ENCODE measurements at places on chromosomes 7 and 10. TPM values are rescaled to one million over a fixed set of nuclear protein-coding genes. Genes with fewer than 3 reads are reported as not detected.
A peak's percentile ranks its signal among the peaks of the same experiment; 100 is the strongest.

DNA sequence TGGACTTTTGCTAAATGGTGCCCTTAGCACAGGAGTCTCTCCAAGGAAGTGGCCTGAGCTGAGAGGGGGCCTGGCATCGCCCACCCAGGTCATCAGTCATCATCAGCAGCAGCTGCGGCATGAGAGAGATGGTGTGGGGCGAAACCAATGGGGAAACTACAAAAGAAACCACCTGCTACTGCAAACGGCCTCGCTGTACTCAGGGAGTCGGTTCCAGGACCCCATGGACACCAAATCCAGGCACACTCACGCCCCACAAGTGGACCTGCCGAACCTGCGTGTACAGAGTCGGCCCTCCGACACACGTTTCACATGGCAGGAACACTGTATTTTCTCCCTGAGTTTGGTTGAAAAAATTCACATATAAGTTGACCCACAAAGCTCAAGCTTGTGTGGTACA, 37.8 kb downstream of the DIP2C start:
- no peak overlapping the region for H3K27ac ChIP-seq
- no peaks in the 10 kb centered on the region for H3K4me1 ChIP-seq
- no peaks in the 10 kb centered on the region for H3K27me3 ChIP-seq
- DNase-seq = no peak
- H3K36me3 ChIP-seq = no peaks in the 10 kb centered on the region
- H3K4me3 ChIP-seq = no peak overlapping the region

- H3K4me3 ChIP-seq = no peak overlapping the region
- no peak for DNase-seq
These were observed 31.3 kb upstream of the GALNT11 start for GRCh38 chr7:151993977-151994676.

CALHM1 gene
- not detected for total RNA-seq

- no peaks in the 10 kb centered on the region for H3K36me3 ChIP-seq
- no peak for DNase-seq
- peaks cover 57% of the 10 kb centered on the region for H3K27me3 ChIP-seq
- H3K4me1 ChIP-seq = peaks cover 19% of the 10 kb centered on the region
- H3K27ac ChIP-seq = no peak overlapping the region
These were observed 860 bp upstream of the WDR86 start for GRCh38 chr7:151410405-151411390.

DNA sequence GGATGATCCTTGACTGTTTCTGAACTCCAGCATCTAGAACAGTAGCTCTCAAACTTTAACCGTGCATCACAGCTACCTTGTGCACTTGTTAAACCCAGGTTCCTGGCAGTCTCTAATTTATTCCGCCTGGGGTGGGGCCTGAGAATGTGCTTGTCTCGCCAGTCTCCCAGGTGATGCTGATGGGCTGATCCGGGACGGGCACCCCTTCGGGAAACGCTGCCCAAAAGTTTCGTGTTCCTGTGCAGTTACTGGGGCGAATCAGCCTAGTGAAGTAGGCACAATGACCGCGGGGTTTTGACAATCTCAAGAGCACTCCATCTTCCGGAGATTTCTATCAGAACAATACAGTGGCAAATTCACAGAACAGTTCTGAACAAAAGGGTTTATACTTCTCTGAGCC, 29.9 kb downstream of the ADCYAP1R1 start:
- H3K27ac ChIP-seq = no peak overlapping the region
- no peak for DNase-seq
- no peaks in the 10 kb centered on the region for H3K36me3 ChIP-seq
- no peaks in the 10 kb centered on the region for H3K4me1 ChIP-seq
- H3K27me3 ChIP-seq = peaks cover 13% of the 10 kb centered on the region

GRCh38 chr7:36210291-36210922, 57.4 kb downstream of the EEPD1 start:
- H3K4me3 ChIP-seq = no peak overlapping the region
- peaks cover 15% of the 10 kb centered on the region for H3K4me1 ChIP-seq
- no peaks in the 10 kb centered on the region for H3K36me3 ChIP-seq
- H3K27me3 ChIP-seq = peaks cover 2% of the 10 kb centered on the region
- H3K27ac ChIP-seq = no peak overlapping the region
- DNase-seq = no peak

DNA sequence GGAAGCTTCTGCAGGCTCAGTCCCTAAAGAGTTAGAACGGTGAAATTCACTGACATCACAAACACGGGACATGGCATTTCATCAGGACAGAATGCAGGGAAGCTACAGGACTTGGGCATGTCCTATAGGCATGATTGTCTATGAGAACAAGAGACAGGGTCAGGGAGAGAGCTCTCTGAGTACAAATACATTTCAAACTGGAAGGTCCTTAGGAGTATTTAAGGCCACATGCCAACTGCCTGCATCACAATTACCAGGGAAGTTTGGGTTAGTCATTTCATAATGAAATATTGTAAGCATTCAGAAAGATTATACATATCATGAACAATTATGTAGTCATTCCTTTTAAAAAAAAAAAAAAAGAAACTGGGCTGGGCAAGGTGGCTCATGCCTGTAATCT, 71.3 kb downstream of the CREB3L2 start:
- DNase-seq = no peak
- H3K4me3 ChIP-seq = no peak overlapping the region
- peaks cover 36% of the 10 kb centered on the region for H3K36me3 ChIP-seq
- no peak overlapping the region for H3K27ac ChIP-seq
- H3K4me1 ChIP-seq = peaks cover 28% of the 10 kb centered on the region

GPNMB gene
- total RNA-seq = 0.95 TPM

DNA sequence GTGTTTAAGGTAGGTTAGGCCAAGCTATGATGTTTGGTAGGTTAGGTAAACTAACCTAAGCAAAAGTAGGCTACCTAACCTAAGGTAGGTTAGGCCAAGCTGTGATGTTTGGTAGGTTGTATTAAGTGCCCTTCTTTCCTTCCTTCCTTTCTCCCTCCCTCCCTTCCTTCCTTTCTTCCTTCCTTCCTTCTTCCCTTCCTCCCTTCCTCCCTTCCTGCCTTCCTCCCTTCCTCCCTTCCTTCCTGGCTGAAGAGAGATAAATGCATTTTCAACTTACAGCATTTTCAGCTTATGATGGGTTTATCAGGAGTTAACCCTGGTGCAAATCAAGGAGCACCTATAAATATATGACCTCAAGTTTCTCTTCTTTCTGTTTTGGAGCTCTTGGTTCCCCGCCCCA, 56.2 kb downstream of the SND1 start:
- H3K4me1 ChIP-seq = peaks cover 5% of the 10 kb centered on the region
- peaks cover 74% of the 10 kb centered on the region for H3K36me3 ChIP-seq
- no peak for DNase-seq
- H3K4me3 ChIP-seq = no peak overlapping the region
- no peak overlapping the region for H3K27ac ChIP-seq

FASTK gene
- total RNA-seq = 92.3 TPM

WIPF3 gene
- total RNA-seq = not detected

DNA sequence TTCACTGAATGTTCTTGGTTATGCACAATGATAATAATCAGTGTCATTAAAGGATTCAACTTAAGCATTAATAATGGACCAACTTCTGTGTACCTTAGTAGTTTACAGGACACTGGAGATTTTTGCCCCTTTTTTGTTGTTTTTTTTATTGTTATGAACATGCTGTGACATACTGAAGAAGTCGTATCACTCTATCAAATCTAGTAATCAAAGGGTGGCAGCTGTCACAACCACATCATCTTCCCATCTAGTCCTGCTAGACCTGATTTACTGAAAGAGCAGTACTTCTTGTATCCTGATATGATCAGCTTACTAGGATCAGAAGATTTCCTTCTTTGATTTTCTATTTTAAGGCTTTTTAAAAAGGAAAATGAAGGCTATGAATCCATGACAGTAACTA, 504.6 kb upstream of the CELF2 start:
- peaks cover 1% of the 10 kb centered on the region for H3K27me3 ChIP-seq
- H3K4me3 ChIP-seq = no peak overlapping the region
- no peaks in the 10 kb centered on the region for H3K4me1 ChIP-seq
- no peak overlapping the region for H3K27ac ChIP-seq
- H3K36me3 ChIP-seq = no peaks in the 10 kb centered on the region

GRCh38 chr7:118918556-118918955, 694.1 kb downstream of the ANKRD7 start:
- H3K4me1 ChIP-seq = no peaks in the 10 kb centered on the region
- no peaks in the 10 kb centered on the region for H3K27me3 ChIP-seq
- no peak overlapping the region for H3K4me3 ChIP-seq

GRCh38 chr10:70668454-70668970, 3.8 kb upstream of the ADAMTS14 start:
- H3K36me3 ChIP-seq = no peaks in the 10 kb centered on the region
- no peak overlapping the region for H3K27ac ChIP-seq
- no peak for DNase-seq
- H3K4me3 ChIP-seq = no peak overlapping the region
- H3K27me3 ChIP-seq = peaks cover 34% of the 10 kb centered on the region
- H3K4me1 ChIP-seq = peaks cover 5% of the 10 kb centered on the region

DNA sequence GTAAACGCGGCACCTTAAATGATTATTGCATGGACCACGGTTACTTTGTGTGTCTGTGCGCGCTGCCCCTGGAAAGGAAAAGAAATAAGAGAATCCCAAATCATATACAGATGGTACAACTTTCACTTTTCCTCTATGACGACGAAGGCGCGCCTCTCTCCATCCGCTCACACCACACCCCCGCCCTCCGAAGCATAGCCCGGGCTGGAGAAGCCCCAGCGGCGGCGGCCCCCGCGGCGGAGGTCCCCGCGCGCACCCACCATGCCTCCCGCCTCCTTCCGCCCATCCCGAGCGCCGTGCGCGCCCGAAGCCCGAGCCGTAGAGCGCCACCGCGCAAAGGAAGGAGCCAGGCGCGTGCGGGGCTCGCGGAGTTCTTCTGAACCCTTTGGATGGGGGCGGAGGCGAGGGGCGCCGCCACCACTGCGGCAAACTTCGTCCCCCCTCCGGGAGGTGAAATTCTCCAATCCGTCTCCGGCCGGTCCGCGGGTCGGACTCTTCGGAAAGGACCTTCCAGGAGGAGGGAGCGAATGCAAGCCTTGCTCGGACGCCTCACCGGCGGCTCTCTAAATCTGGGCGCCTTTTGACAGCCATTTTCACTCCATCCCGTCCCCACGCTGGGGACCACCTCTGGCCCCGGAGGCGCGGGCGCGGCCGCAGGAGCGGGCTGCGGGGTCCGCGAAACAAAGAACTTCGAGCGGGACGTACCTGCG, 588 bp downstream of the GLI3 start:
- H3K4me3 ChIP-seq = peak overlapping the region; percentile 62
- H3K27me3 ChIP-seq = peaks cover 70% of the 10 kb centered on the region
- H3K4me1 ChIP-seq = peaks cover 5% of the 10 kb centered on the region
- H3K27ac ChIP-seq = no peak overlapping the region

DNA sequence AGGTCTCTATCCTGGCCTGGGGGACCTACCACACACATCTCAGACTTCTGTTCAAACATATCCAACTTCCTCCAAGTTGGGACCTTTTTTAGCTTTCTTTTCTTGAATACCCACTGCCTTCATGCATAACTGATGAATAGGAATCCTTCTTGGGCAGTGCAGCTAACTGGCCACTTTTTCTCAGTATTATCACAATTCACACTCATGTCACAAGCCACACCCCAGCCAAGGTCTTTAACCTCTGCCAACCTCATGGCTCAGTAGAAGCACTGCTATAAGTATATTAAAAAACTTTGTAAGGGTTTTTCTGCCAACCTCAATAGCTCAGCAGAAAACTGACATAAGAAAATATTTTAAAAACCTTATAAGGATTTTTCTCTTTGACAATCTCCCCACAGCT, 44.5 kb downstream of the HHEX start:
- no peaks in the 10 kb centered on the region for H3K4me1 ChIP-seq
- H3K36me3 ChIP-seq = no peaks in the 10 kb centered on the region
- no peak overlapping the region for H3K4me3 ChIP-seq
- H3K27me3 ChIP-seq = peaks cover 8% of the 10 kb centered on the region
- H3K27ac ChIP-seq = no peak overlapping the region
- no peak for DNase-seq

- H3K36me3 ChIP-seq = peaks cover 20% of the 10 kb centered on the region
- H3K27ac ChIP-seq = peak within 1 kb of the TSS; percentile 84
- H3K4me3 ChIP-seq = peak within 1 kb of the TSS; percentile 82
- H3K27me3 ChIP-seq = no peaks in the 10 kb centered on the region
These were observed at the start of gene ARPC1B for GRCh38 chr7:99374111-99375064. TSS of gene ARPC1B (plus strand) at chr7:99374730. CDS start at chr7:99385715, 10,985 bp downstream.

DNA sequence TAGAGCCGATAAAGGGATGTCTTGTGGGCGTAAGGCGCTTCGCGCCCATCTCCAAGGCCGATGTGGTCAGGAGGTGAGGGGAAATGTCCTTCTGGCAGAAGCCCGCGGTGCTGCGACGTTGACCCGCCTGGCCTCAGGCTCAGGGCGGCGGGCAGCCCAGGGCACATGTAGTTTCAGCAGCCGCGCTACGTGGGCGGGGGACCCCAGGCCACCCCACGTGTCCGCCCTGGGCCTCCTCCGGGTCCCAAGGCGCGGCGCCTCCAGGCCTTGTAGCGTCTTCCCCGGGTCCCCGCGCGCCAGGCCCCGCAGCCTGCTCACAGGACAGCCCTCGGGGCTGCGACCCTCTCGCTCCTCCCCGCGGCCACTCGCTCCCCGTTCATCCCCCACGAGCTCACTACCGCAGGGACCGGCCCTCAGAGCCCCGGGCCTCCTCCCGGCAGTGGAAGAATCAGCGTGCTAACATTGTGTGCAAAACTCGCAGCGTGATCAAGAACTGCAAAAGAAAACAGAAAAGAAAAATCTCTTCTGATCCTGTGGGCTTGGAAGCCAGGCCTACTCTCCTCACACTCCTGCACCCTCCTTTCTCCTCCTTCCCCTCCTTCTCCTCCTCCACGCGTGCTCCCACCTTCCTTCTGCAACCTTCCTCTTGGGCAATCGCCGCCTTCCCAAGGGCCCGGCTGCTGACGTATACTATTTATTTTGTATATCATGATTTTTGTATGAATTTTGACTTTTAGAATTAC, 4.4 kb upstream of the TBX20 start:
- H3K4me1 ChIP-seq = peaks cover 2% of the 10 kb centered on the region
- DNase-seq = no peak
- H3K27ac ChIP-seq = peak overlapping the region; percentile 72
- peaks cover 78% of the 10 kb centered on the region for H3K27me3 ChIP-seq
- peaks cover 5% of the 10 kb centered on the region for H3K36me3 ChIP-seq
- no peak overlapping the region for H3K4me3 ChIP-seq

GRCh38 chr7:91064938-91065337, 199.3 kb upstream of the FZD1 start:
- DNase-seq = no peak
- no peaks in the 10 kb centered on the region for H3K36me3 ChIP-seq
- no peak overlapping the region for H3K27ac ChIP-seq
- no peak overlapping the region for H3K4me3 ChIP-seq
- H3K4me1 ChIP-seq = no peaks in the 10 kb centered on the region

GRCh38 chr10:63554657-63555056, 33.5 kb downstream of the REEP3 start:
- peak overlapping the region; percentile 38 for H3K27ac ChIP-seq
- peaks cover 11% of the 10 kb centered on the region for H3K4me1 ChIP-seq
- H3K27me3 ChIP-seq = no peaks in the 10 kb centered on the region
- peak; percentile 81 for DNase-seq

GRCh38 chr10:103514244-103514643, 20.7 kb downstream of the NEURL1 start:
- no peak overlapping the region for H3K27ac ChIP-seq
- H3K27me3 ChIP-seq = peaks cover 13% of the 10 kb centered on the region
- H3K4me3 ChIP-seq = no peak overlapping the region
- H3K36me3 ChIP-seq = no peaks in the 10 kb centered on the region

GRCh38 chr10:24465891-24466818, 257.2 kb downstream of the KIAA1217 start:
- peaks cover 2% of the 10 kb centered on the region for H3K36me3 ChIP-seq
- H3K4me3 ChIP-seq = peak overlapping the region; percentile 75
- peaks cover 46% of the 10 kb centered on the region for H3K4me1 ChIP-seq
- peak; percentile 84 for DNase-seq

Data from activated CD4-positive, alpha-beta T cell treated with anti-CD3 and anti-CD28 coated beads, Interleukin-2, amount 10 ng/mL, durations not matched to agents 24 days and 14 days (primary cell).